ENCODE measurements at places on chromosomes 13 and 19. TPM values are rescaled to one million over a fixed set of nuclear protein-coding genes. Genes with fewer than 3 reads are reported as not detected.

- DNase-seq = no peak
Measured at GRCh38 chr13:39516096-39516495, 86.9 kb downstream of the LHFPL6 start.

DNA sequence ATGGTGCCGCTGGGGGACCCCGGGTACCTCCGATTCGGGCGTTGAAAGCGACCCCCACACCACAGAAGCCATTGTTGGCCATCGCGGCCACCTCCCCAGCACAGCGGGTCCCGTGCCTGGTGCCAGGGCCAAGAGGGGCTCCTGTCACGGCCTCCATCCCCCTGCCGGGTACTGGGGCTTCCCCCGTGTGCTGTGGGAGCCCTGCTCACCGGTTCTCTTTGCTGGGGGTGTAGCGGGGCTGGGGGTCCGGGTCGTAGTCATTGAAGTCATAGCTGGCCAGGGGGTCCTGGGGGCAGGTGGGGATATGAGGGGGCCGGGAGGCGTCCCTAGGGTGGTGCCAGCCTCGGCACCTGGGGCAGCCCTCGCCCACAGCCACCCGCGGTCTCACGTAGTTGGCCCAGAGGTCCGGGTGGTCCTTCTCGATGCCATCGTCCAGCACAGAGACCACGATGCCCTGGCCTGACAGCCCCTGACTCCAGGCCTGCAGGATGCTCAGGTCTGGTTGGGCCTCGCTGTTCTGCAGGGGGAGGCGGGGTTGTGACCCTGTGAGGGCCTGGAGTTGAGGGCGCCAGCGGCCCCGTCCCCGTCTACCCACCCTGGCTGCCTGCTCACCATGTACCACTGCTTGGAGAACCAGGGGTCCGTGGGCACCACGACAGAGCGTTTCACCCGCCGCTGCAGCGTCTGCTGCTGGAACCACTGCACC, 2.4 kb downstream of the PCSK4 start:
- DNase-seq = no peak

Gene ANGPTL8
- total RNA-seq = not detected

DNA sequence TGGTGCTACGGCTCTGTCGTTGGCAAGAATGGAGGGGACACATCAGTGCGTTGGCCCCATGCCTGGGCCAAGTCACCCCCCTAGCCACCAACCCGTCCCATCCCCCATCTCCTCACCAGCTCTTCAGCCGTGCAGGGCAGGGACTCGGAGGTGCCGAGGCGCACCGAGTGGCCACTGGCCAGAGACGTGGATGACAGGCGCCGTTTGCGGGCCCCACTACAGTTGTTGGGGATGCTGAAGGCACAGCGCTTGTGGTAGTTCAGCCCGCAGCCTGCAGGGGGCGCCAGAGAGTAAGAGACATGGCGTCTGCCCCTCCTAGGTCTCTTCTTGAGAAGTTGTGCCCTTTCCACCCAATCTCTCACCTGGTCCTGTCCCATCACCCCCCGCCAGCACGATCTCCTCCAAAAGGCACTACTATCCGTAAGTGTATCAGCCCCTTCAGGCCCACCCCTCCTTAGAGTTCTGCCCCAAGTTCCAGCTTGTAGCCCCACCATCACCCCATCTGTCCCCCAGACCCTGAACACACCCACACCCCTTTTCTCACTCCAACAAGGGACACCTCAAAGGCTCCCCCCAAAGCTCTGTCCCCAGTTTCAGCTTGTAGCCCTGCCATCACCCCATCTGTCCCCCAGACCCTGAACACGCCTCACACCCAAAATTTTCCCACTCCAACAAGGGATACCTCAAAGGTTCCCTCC, 12.4 kb downstream of the PRKD2 start:
- peak; percentile 77 for DNase-seq

- no peak for DNase-seq
Measured at GRCh38 chr13:39401756-39402155, 201.2 kb downstream of the LHFPL6 start.

DNA sequence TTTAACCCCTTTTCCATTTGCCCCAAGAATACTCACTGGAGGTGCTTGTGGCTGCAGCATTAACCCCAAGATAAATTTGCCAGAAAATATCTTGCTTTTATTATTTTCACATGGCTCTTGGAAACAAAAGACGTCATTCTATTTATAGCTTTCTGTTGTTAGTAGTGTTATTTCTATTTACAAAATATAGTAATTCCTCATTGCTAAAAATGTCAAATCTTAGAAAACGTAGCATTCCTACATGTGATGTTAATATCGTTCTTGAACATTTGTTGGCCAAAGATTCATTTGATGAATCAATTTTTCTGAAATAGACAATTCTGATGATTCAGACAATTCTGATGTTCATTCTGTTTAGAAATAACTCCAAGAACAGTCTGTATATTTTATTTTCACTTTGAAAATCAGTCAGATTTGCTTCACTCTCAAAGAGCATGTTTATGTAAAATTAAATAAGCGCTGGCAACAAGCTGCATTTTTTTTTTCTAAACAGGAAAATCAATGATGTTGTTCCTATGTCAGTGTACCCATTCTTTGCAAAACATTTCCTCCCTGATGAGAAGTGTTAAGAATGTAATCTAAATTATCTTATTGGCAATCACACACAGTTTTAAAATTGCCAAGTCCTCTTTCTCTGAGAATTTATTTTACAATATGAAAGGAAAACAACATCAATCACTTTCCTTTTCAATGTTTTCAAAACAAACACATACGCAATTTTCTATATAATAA, 334.0 kb downstream of the KCTD12 start:
- DNase-seq = no peak

DNA sequence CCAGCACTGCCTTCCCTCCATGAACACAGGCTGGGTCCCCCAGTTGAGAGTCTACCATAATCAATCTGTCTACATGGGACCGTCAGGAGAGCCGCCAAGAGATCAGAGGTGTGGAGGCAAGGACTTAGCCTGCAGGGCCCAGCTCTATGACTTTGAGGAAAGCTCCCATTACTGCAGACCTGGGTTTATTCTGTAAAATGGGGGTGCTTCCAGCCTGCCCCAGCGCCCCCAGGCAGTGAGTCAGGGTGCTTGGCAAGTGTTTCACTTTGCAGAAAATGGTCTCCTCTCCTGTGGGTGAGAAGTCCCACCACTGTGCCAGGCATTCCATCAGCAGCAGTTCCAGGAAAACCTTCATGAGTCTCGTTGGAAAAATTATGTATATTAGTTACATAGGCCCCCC, 75.5 kb upstream of the VSTM2B start:
- DNase-seq = no peak

Gene KLK1
- total RNA-seq = 3.0 TPM

GRCh38 chr13:28820099-28821051, at the start of gene MTUS2:
TSS of gene MTUS2 (plus strand) at chr13:28820339.
- no peak for DNase-seq

GRCh38 chr19:4399812-4400134, 574 bp downstream of the SH3GL1 start:
- no peak for DNase-seq

- no peak for DNase-seq
Measured at GRCh38 chr19:38657633-38658222, 10.3 kb downstream of the ACTN4 start.

Gene ZNF208
- 0.05 TPM for total RNA-seq

GRCh38 chr13:112905990-112906641, 62.9 kb upstream of the MCF2L start:
- no peak for DNase-seq

Gene FXYD7
- total RNA-seq = not detected

GRCh38 chr19:39154100-39154628, 28.6 kb downstream of the PAK4 start:
- no peak for DNase-seq

- no peak for DNase-seq
Measured at GRCh38 chr13:77222000-77222690, 104.7 kb downstream of the MYCBP2 start.

- no peak for DNase-seq
Measured at GRCh38 chr13:113129921-113130750, 7.5 kb downstream of the F10 start.

Gene ZNF493
- total RNA-seq = 11.1 TPM

DNA sequence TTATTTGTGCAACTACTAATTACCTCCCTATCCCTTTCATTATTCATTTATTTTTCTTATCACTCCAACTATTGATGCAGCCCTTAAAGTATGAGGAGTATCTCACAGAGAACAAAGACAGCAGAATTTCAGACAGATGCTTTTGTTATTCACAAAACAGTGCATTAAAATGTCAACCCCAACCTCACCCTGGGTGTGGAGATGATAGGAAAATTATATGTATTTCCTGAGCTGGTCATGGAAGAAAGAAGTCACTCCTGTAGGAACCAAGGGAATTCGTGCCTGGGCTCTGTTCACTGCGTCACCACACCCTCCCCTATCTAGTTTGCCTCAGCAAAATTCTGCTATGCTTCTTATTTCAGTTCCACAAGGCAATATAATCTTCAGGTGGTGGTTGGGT, 315.5 kb downstream of the OXGR1 start:
- no peak for DNase-seq

Gene C19orf85
- total RNA-seq = not detected

Measured in activated T-helper 2 cell treated with anti-CD3 and anti-CD28 coated beads, Interferon-gamma antibody, Interleukin-2, Interleukin-4, amounts not matched to agents 10 μg/mL and 5 μg/mL and 100 μg/mL, durations not matched to agents 14 hours and 24 hours and 36 hours (primary cell).